NCI-H1092 treated with DMSO at 0.1 percent for 48 hours (cell line): ENCODE measurements at places on chromosomes 13 and 19.
A peak's percentile ranks its signal among the peaks of the same experiment; 100 is the strongest.

DNA sequence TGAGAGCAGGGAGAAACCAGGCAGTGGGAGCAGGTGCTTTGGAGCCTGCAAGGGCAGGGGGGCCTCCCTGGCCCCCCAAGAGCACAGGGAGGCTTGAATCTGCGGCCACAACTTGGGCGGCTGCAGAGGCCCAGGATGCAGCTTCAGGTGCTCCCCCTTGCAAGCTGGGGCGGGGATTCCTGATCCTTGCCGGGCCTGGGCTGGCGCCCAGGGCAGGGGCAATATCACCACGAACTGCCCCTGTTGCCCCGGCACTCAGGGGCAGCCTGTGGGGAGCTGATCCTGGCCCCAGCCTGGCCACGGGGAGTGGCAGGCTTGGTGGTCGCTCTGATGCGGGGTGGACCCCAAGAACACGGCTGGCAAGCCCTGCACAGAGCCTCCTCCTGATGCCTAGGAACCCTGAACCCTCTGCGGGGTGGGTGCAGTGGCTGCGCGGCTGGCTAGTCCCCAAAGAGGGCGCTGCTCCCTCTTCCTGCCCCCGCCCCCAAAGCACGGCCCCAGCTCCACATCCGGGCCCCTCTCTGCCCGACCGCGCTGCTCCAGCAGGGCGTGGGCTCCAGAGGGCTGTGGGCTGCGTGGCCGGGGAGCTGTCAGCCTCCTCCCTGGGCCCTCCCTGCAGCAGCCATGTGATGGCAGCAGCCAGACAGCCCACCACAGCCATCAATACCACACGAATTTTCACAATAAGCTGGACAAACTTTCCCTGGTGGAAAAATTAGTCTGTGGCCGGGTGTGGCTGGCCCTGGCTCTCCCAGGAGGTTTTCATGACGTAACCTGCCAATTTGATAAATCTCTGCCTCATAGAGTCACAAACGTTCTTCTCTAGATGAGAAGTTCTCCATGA, 21.0 kb downstream of the TNFSF9 start:
- DNase-seq: no peak

DNA sequence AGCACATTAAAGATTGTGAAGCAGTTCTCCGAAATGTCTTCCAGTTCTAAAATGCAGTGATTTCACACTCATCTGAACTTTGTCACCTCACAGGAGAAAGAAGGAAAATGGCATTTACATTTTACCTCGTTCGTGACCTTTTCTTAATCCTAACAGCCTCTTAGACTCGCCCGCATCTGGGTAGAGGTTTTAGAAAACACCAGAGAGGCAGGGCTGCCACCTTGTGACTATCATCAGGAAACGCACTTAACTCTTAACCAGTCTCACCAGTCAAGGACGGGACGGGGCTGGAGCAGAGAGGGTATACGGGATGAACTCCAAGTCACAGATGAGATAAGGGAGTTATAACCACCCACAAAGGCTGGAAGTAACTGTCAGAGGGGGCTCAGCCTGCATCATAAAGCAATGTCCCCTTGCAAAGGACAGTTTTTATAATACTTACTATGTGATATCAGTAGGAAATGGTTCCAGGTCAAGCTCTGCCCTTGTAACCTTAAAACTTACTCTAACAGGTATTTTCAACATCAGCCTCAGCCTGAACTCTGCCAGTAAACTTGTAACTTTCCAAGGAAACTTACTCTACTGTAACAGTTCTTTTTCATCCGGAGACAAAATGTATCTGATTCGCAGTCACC, 8.6 kb upstream of the CEACAM6 start:
- peak; percentile 84 for DNase-seq

GRCh38 chr13:81396192-81396591, 1055.3 kb upstream of the SPRY2 start:
- no peak for DNase-seq

- DNase-seq: no peak
Measured at GRCh38 chr19:13962699-13963602, 10.6 kb downstream of the DCAF15 start.
